Keratinocyte (primary cell): ENCODE measurements at places on chromosomes 7 and 10.

- DNase-seq: no peak
Observed at GRCh38 chr10:76973091-76974016, 664.3 kb downstream of the KCNMA1 start.

DNA sequence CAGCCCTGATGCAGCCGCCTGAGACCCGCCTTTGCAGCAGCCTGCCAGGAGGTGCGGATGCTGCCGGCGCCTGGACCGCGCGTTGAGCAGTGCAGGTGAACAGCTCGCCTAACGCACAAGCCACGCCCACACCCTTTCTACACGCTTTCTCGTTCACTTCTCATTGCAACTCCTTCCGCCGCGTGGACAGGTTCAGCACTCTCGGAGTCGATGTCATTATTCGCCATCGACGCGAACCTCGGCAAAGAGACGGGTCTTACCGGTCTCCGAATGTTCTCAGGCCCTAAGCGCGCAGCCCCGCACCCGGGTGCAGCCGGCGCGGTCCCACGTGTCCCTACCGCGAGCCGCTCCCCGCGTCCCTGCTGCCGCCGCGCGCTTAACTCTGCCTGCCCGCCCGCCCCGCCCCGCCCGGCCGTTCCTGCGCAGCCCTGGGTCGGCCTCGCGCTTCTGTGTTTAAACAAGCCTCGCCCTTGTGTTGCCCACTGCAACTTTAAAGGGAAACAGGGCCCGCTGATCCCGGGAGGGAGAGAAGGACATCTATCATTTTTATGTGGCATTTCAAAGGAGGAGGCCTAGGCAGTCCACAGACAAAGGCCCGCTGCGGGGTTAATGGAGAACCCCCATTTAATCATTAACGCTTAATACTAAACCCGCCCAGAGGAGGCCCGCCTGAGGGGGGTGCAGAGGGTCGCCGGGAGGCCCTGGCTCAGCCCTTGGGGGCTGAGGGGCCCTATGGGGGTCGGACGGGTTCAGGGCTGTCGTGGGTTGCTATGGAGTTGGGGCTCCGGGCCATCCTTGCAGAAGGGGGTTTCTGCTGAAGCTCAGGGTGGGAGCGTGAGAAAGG lies 128.5 kb downstream of the WDR11 start:
- no peak for DNase-seq

DNA sequence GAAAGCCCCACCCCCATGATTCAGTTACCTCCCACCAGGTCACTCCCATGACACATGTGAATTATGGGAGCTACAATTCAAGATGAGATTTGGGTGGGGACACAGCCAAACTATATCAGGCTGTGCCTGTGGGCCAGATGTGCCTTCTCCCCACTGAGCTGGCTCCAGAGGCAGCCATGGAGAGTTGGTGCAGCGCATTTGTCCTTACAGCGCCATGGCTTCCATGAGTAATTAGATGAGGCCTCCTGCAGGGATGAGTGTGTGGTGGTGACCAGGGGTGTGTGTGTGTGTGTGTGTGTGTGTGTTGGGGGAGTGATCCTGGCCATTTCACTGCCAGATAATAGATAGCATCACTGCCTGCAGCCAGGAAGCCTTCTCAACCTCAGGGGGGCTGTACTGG lies 94.6 kb downstream of the FANK1 start:
- DNase-seq: no peak

DNA sequence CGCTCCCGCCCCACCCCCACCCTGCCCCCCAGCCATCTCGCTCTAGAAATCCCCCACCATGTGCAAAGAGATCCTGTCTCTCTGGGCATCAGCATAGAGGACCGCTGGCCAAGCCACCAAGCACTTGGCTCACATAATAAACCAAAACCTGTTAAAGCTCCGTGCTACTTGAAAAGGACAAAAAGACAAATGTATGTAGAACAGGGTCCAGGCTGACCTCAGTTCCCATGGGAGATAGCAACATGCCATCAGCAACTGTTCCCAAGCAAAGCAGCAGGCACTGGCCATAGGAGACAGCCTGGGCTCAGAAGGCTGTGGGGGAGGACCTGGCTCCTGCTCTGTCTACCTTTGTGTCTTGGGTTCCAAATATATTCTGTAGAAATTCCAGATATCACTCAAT lies 38.4 kb upstream of the GDF10 start:
- DNase-seq: no peak

DNA sequence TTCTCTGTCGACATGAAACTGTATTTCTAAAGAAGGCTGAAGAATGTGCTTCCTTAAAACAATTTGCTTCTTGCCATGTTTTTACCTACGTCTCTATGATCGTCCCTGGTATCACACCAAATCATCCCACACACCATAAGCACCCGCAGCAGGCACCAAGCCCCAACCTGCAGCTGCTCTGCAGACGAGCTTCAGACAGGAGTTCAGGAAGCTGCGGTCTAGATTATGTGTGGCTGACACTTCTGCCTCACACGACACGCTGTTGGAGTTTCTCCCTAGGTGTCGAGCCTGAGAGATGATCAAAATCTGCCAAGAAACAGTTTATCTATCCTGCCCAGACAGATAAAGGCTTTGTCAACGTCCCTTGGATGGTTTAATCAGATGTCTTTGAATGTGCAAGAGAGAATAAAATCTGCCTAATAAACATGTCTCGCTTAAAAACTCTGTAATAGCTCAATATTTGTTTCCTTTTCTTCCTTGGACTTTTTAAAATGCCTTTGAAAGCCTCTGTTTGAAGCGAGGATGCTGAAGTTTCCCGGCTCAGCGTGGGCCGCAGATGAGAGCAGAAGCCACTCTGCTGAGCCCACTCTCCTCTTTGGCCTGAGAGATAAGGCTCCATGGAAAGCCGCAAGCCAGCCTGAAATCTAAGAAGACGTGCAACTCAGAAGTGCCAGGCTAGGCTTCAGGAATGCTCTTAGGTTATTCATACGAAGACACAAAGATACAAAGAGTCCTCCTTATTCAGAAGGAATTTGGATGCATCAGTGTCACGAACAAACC lies 158.3 kb upstream of the PFKP start:
- DNase-seq: no peak

DNA sequence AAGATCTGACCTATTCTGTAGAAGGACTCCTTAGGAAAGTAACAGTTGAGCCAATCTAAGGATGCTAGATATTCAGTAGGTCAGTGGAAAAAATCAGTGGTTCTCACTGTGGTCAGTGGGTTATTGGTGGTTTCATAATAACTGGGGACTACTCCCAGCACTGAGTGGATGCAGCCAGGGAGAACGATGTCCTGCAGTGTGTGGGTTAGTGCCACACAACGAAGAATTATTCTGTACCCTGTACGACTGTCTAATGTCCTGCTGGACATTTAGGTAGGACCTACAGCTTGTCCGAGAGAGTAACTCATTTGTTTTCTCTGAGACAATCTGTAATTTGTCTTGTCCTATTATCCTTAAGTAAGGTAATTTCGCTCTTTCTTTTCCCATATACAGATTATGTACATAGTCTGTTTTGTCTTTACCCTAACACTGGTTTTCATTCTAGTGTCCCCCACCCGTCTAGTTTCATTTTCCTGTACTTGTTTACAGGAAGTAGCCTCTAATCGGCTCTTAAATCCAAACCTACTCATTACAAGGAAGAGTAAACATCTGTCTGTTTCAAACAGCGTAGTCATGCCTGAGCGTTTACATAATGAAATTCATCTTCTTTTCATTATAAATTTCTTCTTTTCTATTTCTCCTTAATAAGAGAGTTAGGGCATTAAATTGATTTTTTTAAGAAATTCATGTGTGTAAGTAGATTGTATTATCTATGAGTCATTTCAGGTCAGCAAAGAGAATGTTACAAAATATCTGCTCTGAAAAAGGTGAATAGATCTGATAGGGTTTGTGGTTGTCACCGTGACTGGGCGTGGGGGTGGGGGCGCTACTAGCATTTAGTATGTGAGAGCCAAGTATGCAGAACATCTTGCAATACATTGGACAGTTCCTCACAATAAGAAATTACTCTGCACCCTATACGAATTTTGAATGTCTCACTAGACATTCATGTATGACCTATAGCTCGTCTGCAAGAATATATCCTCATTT lies 8.3 kb upstream of the ZC3HAV1L start:
- DNase-seq: no peak

DNA sequence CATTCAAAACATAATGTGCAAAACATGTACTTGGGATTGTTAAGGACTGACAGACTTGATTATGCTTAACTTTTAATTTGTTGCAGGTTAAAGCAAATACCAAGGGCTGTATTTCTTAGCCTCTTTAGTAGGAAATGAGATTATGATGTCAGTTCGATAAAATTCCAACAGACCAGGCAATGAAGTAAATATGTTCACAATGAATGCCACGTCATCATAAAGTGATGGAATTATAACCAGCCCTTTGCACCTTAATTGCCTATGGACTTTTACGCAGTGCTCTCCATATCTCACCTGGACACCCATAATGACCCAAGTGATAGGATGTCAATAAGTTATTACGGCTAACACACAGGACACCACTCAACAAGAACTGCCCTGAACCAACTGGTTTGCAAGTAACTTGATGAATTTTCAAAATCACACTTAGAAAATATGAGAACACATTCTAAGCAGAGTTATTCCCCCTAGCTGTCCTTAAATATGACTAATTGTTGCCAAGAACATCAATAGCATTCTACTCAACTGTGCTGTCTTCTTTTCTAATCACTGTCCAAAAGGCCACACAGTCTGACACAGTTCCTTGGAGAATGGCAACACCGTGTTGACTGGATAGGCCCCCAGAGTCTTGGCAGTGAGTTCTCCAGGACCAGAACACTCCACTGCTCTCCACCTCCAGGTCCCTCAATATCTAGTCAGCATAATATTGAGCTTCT lies 115.0 kb downstream of the CHCHD3 start:
- DNase-seq: no peak

GRCh38 chr7:381211-382042 lies 91.5 kb downstream of the FOXL3 start:
- DNase-seq: no peak

- no peak for DNase-seq
Observed at GRCh38 chr10:86178401-86179152, 188.0 kb downstream of the GRID1 start.

- DNase-seq: no peak
Observed at GRCh38 chr10:59079386-59080226, 96.8 kb upstream of the PHYHIPL start.

DNA sequence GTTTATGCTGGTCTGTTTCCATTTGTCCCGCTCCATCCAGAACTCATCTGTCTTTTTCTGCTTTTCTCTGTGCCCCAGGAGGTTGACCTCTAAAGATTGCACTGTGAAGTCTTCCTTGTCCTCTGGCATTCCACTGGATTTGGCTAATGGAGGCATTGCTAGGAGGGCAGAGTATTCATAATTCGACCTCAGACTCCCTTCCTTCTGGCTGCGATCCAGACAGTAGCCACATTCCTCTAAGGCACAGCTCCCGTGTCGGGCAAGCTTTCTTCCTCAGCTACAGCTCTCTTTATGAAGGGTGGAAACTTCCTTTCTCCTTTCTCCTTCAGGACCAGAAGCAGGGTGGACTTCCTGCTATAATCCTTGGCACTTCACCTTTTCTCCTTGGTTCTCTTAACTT lies 175.9 kb downstream of the BAMBI start:
- DNase-seq: no peak

DNA sequence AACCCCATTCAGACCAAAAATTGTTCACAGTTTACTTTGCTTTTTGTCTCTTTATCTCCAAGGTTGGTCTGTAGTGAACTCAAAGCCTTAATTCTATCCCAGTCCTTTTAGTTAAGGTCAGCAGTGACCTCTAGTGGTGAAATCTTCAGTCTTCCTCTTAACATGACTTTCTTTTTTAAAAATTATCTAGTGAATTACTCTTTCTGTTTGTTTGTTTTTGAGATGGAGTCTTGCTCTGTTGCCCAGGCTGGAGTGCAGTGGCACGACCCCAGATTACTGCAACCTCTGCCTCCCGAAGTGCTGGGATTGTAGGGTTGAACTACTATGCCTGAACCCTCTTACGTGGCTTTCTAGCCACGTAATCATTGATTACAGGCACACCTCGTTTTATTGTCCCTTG lies 25.0 kb downstream of the ZNF487 start:
- peak; percentile 54 for DNase-seq

DNA sequence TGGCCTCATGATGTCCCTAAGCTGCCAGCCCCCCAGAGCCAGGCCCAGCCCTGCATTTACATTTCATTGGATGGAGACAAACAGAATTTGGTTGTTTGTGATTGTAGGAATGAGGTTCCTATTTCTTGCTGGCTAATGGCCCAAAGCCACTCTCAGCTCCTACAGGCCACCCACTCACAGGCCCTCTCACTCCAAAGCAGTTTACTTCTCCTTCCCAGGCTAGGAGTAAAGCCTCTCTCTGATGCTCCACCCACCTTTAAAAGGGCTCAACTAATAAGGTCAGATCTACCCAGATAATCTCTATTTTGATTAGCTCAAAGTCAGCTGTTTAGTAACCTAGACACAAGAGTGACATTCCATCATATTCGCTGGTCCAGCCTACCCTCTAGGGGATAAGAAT lies 11.2 kb upstream of the CUZD1 start:
- DNase-seq: no peak

- DNase-seq: no peak
Observed at GRCh38 chr7:93973134-93973533, 31.0 kb downstream of the BET1 start.

GRCh38 chr10:65891073-65891981 lies 1034.5 kb upstream of the LRRTM3 start:
- DNase-seq: no peak
